Left lung (tissue), 14 donors: ENCODE measurements at places on chromosomes 3 and 15. TPM values are rescaled to one million over a fixed set of nuclear protein-coding genes. Genes with fewer than 3 reads are reported as not detected.
A peak's percentile ranks its signal among the peaks of the same experiment; 100 is the strongest.

Gene SPINT1
- total RNA-seq = 102 TPM

Gene HYAL1
- total RNA-seq = 37.5 TPM

GRCh38 chr3:64865839-64866570 is 178.2 kb upstream of the ADAMTS9 start:
- DNase-seq = no peak
- no peaks in the 10 kb centered on the region for H3K36me3 ChIP-seq
- no peaks in the 10 kb centered on the region for H3K27me3 ChIP-seq

DNA sequence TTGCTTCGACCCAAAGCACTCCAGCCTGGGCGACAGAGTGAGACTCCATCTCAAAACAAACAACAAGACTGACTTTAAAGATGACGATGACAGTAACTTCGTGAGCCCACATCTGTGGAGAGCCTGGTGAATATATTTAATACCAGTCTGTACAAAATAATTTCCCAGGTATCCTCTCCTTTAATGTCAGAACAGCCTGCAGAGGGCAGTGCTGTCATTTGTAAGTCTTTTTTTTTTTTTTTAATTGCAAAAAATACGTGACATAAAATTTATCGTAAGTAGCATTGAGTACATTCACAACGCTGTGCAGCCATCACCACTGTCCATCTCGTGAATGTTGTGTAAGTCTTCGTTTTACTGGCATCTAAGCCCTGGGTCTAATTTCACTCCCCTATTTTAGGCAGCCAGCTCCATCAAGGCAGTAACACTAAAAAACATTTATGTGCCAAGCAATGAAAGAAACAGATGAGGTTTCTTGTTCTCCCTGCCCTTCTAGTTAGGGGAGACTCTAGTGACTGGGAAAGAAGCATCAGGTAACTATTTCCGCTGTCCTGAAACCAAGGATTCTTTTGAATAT is 1.4 kb downstream of the HTD2 start:
- peaks cover 19% of the 10 kb centered on the region for H3K4me1 ChIP-seq
- H3K4me3 ChIP-seq = peak overlapping the region; percentile 81
- H3K27me3 ChIP-seq = no peaks in the 10 kb centered on the region
- H3K27ac ChIP-seq = no peak overlapping the region

- peaks cover 3% of the 10 kb centered on the region for H3K4me1 ChIP-seq
- H3K27ac ChIP-seq = peak within 1 kb of the TSS; percentile 42
- H3K27me3 ChIP-seq = peaks cover 68% of the 10 kb centered on the region
- DNase-seq = peak; percentile 45
- H3K36me3 ChIP-seq = no peaks in the 10 kb centered on the region
Measured at GRCh38 chr15:62165104-62165792, at the start of gene C2CD4B. Gene C2CD4B (minus strand): TSS chr15:62165285. CDS start chr15:62164984, 301 bp downstream.

GRCh38 chr3:41819236-41819635 is 142.7 kb downstream of the ULK4 start:
- H3K36me3 ChIP-seq = no peaks in the 10 kb centered on the region
- no peak for DNase-seq
- H3K4me3 ChIP-seq = no peak overlapping the region
- no peaks in the 10 kb centered on the region for H3K4me1 ChIP-seq

DNA sequence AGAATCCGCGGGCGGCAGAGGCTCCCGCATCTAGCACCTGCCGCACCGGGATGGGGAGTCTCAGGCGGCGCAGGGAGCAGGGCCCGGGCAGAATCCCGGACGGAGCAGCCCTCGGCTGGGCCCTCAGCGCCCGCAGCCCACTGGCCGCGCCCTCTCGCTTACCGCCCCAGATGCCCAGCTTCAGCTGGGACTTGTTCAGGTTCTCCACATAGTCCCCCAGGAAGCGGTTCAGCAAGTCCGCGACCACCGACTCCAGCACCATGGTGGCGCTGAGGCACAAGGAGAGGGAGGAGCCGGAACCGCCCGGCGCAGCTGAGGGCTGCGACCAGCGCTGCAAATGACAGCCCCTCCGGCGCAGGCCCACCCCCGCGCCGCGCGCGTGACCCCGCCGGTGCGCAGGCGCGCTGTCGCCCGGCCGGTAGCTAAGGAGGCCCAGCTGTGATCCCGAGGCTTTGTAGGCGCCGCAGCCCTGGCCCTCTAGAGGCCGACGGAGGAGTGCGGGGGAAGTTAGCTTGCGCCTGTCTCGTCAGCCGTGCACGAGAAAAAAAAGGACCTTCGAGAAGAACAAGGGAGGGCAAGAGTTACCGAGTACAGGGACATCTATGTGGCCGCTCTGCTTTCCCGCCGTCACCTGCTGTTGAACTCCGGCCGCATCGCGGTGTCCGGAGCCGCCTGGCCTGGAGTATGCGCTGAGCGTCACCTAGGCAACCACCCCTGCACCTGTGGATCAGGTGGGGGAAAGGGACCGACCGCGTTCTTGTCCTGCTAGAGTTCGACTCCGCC is at the start of gene VPS13C:
Gene VPS13C (minus strand): TSS at position 335 of the 783 bp plus-strand sequence. CDS start 73 bp downstream, at position 262.
- H3K4me3 ChIP-seq = peak within 1 kb of the TSS; percentile 97
- peaks cover 42% of the 10 kb centered on the region for H3K4me1 ChIP-seq
- H3K27ac ChIP-seq = peak within 1 kb of the TSS; percentile 99
- H3K36me3 ChIP-seq = peaks cover 4% of the 10 kb centered on the region
- DNase-seq = peak; percentile 96

DNA sequence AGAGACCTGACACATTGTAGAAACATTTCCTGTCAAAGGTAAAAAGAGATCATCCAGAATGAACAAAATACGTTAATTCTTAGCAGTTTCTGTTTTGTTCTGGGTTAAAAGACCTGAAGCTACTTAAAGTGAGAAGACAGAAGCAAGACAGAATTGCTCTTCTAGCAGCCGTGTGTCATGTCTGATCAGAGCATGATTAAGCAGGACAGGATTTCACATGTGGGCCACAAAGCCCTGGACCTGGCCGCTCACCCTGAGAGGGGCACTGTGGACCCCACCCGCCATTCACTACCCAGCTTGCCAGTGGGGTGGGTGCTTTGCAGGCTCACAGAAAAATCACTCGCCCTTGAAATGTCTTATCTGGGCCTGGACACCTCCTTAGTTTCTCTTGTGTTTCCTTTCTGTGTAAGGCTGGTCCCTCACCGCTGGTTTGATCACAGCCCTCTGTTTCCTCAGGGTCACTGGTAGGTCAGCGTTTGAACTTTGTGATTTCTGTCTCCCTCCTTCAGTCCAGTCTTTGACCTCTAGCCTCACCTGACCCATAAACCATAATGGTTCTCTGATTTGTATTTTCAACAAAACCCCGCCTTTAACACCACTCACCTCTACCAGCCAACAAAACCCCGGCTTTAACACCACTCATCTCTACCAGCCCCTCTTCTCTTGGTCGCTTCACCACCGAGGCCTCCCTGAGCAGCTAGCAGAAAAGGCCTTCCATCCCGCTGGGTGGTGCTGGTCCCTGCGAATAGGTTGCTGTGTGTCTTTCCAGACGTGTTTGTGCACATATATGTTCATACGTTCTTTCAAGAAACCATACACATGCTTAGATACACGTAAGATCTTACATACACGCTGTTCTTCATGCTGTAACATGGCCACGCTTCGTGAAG is 185.0 kb downstream of the OR4M2 start:
- H3K27ac ChIP-seq = no peak overlapping the region
- no peak overlapping the region for H3K4me3 ChIP-seq
- no peaks in the 10 kb centered on the region for H3K27me3 ChIP-seq
- DNase-seq = no peak

DNA sequence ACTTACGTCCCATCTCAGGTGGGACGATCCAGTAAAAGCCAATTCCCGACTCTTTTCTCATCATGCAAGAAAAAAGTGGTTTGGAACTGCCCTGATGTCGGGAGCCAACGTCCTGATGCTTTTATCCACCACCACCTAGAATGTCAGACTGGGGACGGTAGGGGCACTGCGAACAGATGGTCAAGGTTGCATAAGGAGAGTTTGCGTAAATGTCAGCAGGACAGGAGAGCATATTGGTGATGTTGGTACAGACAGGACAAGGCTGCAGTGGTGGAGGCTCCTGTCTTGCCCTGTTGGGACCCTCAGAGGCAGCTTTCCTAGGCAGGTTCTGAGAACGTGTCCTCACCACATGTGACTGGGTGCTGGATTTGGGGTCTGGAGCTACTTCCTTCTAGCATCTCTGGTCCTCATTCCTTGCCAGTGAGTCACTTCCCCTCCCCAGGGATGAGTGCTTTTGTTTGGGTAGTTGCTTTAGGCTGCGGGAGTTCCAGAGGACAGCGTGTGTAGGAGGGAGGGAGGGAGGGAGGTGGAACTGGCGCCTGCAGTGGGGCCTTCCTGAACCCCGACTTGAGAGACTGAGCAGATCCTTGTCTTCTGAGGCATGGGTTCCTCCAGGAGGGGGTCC is 21.0 kb downstream of the THSD4 start:
- no peaks in the 10 kb centered on the region for H3K4me1 ChIP-seq
- no peaks in the 10 kb centered on the region for H3K27me3 ChIP-seq
- H3K4me3 ChIP-seq = no peak overlapping the region
- H3K36me3 ChIP-seq = no peaks in the 10 kb centered on the region
- H3K27ac ChIP-seq = no peak overlapping the region

- H3K36me3 ChIP-seq = no peaks in the 10 kb centered on the region
- no peaks in the 10 kb centered on the region for H3K4me1 ChIP-seq
- no peak for DNase-seq
- H3K27me3 ChIP-seq = no peaks in the 10 kb centered on the region
- no peak overlapping the region for H3K27ac ChIP-seq
Measured at GRCh38 chr3:22593638-22594037, 609.5 kb upstream of the UBE2E2 start.

- H3K27ac ChIP-seq = no peak overlapping the region
- no peaks in the 10 kb centered on the region for H3K27me3 ChIP-seq
- peaks cover 5% of the 10 kb centered on the region for H3K4me1 ChIP-seq
- H3K4me3 ChIP-seq = no peak overlapping the region
- H3K36me3 ChIP-seq = no peaks in the 10 kb centered on the region
Measured at GRCh38 chr15:35626571-35627318, 80.8 kb upstream of the DPH6 start.
